ENCODE measurements at places on chromosomes 6 and 20.
A peak's percentile ranks its signal among the peaks of the same experiment; 100 is the strongest.

DNA sequence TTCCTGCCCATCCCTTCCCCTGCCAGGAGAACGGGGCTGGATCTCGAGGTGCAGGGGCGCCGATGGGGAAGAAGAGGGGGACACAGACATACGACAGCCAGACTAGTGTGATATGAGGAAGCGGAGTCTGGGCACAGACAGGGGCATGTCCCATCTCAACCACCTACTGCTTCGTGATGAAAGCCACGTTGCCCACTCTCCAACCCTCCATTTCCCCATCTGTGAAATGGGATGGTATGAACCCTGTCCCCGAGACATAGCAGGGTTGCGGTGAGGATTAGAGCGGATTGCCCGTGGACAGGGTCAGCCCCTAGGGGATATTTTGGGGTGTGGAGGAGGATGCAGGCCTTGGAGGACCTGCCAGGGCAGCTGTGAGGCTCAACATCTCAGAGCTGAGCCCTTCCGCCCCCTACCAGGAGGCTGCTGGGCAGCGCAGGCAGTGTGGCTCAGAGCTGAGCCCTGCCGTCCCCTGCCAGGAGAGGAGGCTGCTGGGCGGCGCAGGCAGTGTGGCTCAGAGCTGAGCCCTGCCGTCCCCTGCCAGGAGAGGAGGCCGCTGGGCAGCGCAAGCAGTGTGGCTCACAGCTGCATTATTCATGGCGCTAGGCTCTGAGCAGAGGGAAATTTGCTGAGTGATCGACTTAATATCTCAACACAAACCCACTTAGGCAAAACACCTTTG, 71.7 kb downstream of the GRM4 start:
- peak; percentile 16 for DNase-seq

DNA sequence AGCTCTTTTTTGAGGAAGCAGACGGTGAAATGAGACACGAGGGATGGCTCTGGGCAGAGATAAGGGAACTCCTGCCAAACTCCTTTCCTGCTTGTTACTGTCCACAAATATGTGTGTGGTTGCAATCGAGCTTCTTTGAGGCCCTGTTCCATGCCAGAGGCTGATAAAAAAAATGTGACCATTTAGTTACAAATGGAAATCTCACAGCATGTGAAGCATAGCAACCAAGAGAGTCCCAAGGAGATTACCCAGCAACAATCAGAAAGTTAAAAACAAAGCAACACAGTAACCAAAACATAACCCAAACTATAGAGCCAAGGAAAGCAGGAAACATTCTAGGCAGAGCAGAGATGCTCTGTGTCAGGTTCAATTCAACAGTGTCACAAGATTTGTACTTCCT, 35.4 kb upstream of the HMGN3 start:
- DNase-seq: peak; percentile 82

- DNase-seq: no peak
Observed at GRCh38 chr6:12113190-12113577, 101.1 kb downstream of the HIVEP1 start.

DNA sequence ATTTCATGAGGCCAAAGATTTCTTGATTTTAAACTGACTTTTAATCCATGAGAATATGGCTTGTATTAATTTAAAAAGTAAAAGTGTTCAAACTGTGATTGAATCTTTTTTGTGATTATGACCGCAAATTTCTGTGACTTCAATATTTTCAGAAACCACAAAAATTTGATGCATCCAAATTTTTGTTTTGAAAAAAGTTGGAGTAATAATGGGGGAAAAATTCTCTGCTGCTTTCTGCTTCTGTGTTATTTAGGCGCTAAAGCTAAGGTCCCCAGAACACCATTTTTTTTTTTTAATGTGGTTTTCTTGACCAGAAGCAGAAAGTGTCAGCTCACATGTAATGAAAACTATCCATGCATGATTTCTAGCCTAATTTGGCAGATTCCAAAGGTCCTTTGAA, 65.3 kb downstream of the GRIK2 start:
- no peak for DNase-seq

DNA sequence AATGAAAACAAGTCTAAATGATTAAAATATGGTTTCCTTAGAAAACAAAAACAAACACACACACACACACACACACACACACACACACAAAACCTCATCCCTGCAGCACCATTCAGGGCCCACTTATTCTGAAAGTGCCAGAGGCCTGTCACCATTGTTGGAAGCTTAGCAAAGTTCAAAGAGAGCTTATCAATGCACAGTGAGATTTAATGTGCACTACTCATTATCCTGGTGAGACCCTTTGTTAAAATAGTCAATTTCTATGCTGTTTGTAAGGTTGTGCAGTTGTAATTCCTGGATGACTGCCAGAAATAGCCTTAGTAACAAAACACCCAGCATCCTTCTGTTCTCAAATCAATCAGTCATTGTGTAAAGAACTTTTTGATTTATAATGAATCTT, 482.9 kb downstream of the GRIK2 start:
- DNase-seq: no peak

- peak; percentile 19 for DNase-seq
Observed at GRCh38 chr6:147970970-147971369, 371.7 kb upstream of the SASH1 start.

DNA sequence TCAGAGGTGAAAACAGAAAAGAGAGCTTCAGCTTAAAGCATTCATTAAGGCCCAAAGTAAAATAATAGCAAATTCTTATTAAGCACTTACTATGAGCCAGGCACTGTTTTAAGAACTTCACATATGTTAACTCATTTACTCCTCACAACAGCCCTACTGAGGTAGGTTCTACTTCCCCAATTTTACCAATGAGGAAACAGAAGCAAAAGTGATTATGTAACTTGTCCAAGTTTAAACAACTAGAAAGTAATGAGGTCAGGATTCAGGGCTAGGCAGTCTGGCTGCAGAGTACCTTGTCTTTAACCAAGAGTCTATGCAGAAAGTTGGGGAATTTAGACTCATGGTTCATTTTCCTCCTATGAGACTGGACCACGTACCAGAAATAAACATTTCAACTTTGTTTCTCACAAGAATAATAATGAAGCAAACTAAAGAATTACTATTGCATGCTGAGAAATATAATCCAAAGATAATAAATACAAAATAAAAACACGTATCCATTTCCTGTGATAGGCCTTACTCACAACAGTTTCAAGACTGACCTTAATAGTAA, 3.8 kb downstream of the COL21A1 start:
- peak; percentile 27 for DNase-seq

- DNase-seq: no peak
Observed at GRCh38 chr6:108961985-108962384, 113.8 kb downstream of the ARMC2 start.
